Stimulated activated CD4-positive, alpha-beta T cell treated with anti-CD3 and anti-CD28 coated beads, Interleukin-1b, Interleukin-23, amount 100 ng/mL, for 4 hours (primary cell): ENCODE measurements at places on chromosomes 1 and 21.

- no peak for DNase-seq
These were observed 73.0 kb upstream of the PTGS2 start for GRCh38 chr1:186753241-186753640.

- no peak for DNase-seq
These were observed 48.5 kb downstream of the SCCPDH start for GRCh38 chr1:246772686-246773085.

- no peak for DNase-seq
These were observed 53.9 kb downstream of the PHC2 start for GRCh38 chr1:33377013-33377412.

GRCh38 chr1:212774584-212774983 lies 17.0 kb downstream of the NSL1 start:
- no peak for DNase-seq

GRCh38 chr1:56387071-56387740 lies 192.2 kb downstream of the PLPP3 start:
- no peak for DNase-seq

- DNase-seq: no peak
These were observed 2.7 kb downstream of the IGSF9 start for GRCh38 chr1:159942632-159943277.
